ENCODE measurements at places on chromosomes 5 and 9.

DNA sequence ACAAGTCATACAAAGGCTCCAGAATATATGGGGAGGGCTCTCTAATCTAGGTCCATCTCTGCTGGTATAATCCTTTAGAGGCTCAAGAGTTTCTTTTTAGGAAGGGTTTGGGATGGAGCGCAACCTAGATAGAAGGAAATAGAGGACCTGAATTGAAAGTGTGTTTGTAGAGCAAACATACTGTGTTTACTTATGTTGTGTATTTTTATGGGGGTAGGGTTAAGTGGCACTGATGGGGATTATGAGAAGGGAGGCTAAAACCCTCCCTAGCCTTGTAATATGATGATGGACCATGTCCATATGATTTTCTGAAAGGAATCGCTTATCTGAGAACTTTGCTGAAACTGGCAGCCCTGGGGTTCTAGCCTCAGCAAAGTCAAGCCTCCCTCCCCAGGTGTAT is 4.4 kb upstream of the ELL2 start:
- no peak for DNase-seq

DNA sequence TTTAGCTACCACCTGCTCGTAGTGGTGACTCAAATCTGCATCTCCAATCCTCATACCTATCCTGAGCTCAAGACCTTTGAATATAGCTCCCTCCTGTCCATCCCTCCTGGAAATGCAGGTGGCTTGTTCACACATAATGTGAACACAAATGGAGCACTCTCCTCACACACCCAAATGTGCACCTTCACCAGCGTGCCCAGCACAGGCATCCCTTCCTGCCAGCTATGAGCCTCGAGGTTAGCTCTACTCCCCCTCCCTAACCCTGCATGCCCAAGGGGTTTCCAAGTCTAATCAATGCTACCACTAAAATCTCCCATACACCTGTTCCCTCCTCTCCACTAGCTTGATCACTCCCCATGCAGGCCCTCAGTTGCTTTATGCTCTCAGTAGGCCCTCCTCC is 2.2 kb upstream of the TGFBI start:
- DNase-seq = no peak

DNA sequence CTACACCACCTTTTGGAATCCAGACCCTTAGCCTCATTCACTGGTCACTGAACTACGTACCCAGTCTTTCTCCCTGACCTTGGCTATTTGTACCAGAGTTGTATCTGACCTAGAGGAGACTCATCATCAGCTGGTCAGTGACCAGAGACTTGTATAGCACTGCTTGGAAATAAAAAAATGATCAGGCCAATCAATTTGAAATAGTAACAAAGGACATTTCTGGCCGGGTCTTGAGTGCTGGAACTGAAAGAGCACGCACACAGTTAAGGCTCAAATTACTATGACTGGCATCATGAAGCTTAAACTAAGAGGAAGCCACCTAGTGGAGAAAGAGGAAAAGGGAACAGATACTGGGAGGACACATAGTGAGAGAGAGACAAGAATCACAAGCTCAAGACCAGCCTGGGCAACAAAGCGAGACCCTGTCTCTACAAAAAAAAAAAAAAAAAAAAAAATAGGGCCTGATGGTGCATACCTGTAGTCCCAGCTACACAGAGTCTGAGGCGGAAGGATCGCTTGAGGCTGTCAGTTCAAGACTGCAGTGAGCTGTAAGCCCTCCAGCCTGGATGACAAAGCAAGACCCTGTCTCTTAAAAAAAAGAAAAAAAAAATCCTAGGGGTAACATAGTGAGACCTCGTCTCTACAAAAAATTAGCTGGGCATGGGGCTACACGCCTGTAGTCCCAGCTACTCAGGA is 12.8 kb upstream of the SRP19 start:
- DNase-seq = no peak

DNA sequence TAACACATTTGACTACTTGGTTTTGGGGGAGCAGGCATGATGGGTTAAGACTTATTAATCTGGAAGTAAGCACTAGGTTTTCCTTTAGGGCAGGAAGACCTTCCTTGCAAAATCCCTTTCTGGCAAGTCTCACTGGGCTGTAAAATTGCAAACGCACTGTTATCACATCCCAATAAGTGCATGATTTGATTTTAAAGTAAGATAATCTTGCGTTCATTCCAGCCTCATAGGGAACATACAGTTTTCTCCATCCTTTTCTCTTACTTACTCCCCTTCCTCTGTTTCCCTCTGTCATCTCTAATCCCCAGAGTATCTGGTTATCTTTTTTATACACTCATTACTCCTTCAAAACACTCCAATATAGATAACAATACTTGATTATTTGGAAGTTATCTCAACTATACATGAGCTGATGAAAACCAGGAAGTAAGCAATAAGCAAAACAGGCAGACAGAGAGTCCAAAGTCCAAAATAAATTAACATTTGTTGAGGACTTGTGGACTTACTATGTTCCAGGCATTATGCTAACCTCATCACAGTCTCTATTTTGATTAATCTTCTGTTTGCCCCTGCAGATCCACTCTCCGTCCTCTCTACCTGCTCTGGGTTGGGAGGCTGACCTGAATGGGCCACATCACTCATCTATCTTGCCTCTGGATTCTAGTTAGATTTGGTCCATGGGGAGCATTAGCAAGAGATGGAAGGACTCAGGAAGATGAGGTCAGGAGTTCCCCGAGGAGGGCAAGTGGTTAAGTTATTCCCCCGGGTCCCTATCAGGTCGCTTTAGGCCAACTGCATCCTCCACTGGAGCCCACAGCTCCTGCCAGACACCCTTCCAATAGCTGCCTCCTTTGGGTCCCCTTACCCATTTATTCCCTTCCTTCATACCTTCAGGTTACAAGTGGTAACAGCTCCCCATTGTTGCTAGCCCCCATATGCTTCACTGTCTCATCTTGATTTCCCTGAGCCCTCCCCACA is 60.2 kb downstream of the SLC22A5 start:
- peak; percentile 38 for DNase-seq

DNA sequence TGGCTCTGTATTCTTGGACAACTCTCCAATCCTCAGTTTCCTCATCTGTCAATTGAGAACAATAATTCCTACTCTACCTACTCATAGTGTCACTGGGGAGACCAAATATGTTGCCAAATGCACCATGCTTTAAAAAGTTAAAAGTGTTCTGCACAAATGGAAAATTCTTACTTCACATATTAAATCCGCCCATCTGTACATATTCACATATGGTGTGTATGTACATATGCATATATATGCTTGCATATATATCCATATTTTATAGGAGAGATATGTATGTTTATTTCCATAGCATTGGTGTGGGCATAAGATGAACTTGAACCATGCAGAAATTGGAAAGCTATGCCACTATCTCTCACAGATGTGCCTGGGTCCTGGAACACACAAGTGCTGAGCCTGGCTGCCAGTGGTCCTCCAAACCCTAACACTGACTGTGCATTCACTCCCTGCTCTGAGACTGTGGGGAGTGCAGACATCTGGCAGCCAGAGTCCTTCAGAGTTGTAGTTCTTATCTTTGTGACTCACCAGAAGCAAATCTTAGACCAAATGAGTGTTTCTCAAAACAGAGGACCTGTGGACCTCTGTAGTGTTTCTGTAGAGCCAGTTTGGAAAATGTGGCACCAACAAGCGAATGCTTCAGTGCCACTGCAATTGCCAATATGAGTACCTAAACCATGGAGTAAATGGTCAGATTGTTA is 168.7 kb downstream of the GRIA1 start:
- DNase-seq = no peak

- DNase-seq = no peak
Observed at GRCh38 chr9:72871685-72872084, 81.2 kb downstream of the ALDH1A1 start.

GRCh38 chr5:13766236-13766635 is 178.3 kb downstream of the DNAH5 start:
- no peak for DNase-seq

- no peak for DNase-seq
Observed at GRCh38 chr5:10827571-10827970, 66.5 kb upstream of the DAP start.

- DNase-seq = no peak
Observed at GRCh38 chr5:147887026-147887627, 8.6 kb downstream of the SCGB3A2 start.

DNA sequence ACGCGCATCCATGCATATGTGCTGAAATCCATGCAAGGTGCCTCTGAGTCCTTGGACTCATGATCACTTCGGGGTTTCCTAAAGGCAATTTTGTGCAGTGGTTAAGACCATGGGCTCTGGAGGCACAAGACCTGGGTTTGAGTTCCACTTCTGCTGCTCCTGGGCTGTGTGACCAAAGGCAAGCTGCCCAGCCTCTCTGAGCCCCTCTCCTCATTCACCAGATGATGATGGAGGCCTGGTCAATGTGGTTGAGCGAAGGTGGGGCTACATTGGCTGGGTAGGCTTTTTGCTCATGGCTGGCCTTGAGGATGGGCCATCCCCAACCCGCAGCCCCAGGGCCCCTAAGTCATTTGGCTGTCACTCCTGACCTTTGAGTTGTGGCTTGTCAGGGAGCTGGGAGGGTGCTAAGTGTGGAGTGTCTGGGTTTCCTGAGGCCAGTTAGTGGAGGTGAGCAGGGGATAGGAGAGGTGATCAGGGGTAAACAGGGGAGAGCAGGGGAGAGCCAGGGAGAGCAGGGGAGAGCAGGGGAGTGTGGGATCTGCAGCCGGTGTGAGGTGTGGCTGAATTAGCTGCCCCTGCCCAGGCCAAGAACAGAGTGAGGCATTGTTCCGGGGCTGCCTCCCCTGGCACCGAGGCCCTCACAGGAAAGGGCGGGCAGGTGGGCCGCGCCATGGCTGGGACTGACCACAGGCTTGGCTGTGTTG is 64.6 kb upstream of the SYNPO start:
- DNase-seq = no peak

DNA sequence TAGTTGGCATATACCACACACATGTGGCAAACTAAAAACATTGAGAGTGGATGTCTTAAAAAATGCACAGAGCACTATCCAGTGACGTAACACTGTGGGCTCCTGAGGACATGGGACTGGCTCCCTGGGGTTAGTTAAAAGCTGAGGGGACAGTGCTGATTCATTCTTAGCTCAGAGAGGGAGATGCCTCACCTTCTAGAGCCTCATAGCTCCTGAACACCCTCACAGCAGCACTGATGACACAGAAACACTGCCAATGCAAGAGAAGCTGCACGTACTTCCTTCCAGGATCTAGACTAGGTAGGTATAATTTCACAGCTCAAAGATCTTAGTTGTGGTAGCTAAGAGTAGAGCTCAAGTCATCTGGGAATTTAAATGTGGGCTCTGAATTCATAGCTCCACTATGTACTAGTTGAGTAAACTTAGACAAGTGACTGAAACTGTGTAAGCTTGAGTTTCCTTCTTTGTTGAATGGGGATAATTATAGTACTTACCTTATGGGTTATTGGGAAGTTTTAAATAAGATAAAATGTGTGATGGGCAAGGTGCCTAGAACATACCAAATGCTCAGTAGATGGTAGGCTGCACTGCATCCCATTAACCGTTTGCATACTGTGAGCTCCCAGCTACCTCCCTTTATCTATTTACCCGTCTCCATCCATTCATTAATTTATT is 279.9 kb downstream of the ASTN2 start:
- DNase-seq = no peak

DNA sequence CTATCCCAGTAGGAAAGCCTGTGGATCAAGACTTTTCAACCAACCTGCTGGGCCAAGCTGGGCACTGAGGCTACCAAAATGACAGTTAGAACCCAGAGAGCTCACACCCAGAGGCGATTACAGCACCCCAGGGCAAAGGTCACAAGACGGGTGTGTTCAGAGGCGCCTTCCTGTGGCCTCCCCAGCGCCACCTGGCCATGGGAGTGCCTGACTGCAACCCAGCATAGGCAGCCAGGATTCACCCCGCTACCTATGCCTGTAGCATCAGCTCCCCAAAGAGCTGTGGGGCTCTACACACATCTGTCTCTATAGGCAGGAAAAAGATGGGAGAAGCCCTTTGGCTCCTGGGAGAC is 33.5 kb downstream of the PDGFRB start:
- no peak for DNase-seq

DNA sequence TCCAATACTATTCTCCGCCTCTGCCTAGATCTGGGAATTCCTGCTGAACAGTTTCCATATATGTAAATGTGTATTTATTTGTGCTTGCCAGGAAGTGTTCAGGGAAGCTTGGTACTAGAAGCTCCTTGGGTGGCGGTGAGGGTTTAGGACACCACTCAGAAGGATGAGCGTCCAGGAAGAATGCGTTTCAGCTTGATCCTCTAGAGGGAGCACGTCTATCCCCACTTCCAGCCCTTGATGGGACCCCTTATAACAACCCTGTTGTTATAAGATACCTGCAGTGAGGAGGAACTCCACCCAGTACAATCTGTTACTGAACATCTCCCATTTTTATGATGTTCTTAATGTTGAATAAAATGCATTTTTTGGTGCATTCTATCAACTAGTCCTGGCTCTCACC is 88.9 kb downstream of the CYFIP2 start:
- no peak for DNase-seq

GRCh38 chr5:141392429-141393198 is at the start of gene PCDHGA8:
Gene PCDHGA8 (plus strand): TSS chr5:141392633. CDS start chr5:141392814, 181 bp downstream.
- DNase-seq = no peak

DNA sequence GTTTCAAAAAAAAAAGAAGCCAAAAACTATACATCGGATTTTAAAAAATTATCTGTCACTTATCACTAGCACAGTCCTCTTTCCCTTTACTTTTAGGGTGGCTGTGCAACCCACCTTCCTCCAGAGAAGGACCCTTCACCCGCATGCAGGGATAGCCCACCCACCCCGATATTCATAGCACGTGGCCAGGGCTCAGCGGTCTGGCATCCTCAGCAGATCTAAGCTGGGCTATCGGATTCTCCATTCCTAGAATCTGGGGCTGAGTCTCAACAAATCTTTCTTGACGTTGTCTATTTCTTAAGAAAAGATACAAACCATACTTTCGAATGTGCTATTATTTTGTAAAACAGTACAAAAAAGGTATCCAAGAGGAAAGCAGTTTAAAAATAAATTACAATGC is 70.9 kb downstream of the MYO10 start:
- DNase-seq = no peak

GRCh38 chr9:121698627-121699570 is 47.5 kb downstream of the DAB2IP start:
- DNase-seq = peak; percentile 77

GRCh38 chr5:53815471-53815870 is 255.0 kb downstream of the NDUFS4 start:
- DNase-seq = no peak

- DNase-seq = no peak
Observed at GRCh38 chr5:28117691-28118090, 1079.3 kb upstream of the CDH9 start.

- no peak for DNase-seq
Observed at GRCh38 chr5:141771031-141771430, 89.0 kb upstream of the ARAP3 start.

- no peak for DNase-seq
Observed at GRCh38 chr5:33188089-33188488, 252.7 kb upstream of the TARS1 start.

Data from activated CD8-positive, alpha-beta memory T cell treated with anti-CD3 and anti-CD28 coated beads, Interleukin-2, amount 50 U/mL, for 48 hours (primary cell).